ENCODE measurements at places on chromosomes 5 and 9.
A peak's percentile ranks its signal among the peaks of the same experiment; 100 is the strongest.

DNA sequence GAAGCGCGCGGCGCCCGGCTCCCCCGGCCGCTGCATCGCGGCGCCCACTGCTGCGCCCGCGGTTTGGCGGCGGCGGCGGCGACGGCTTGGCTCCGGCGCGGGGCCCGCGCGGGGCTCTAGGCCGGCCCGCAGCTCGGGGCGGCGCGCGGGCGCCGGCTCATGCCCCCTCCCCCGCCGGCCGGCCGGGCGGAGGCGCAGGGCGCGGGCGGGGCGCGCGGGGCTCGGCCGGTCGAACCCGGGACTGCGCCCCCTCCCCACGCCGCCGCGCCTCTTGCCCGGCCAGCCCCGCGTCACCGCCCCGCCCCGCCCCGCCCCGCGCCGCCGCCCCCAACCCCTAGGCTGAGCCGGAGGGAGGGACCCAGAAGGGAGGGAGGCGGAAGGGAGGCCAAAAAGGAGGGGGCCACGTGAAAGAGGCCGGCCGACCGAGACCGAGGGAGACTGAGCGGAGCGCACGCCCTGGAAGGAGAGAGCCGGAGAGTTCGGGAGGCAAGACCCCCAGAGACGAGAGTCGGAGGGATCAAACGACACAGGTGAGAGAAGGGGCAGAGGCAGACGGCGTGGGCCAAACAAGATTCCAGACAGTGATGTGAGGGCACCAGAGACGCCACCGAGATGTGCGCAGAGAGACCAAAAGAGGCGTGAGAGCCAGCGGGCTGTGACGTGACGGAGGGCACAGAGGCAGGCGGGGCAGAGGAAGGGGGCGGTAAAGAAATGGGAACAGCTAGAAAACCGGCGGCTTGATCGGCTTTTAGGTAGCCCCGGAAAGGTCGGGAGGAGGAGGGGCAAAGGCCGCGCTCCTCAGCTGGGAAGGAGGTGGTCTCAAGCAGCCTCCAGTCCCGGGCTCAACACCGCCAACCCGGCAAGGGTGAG lies at the start of gene BARX1:
BARX1 (minus strand) TSS at position 245 of the 870 bp plus-strand sequence; CDS start at position 36, 209 bp downstream.
- H3K4me3 ChIP-seq: peak within 1 kb of the TSS; percentile 79
- peak; percentile 26 for DNase-seq
- H3K27ac ChIP-seq: no peak within 1 kb of the TSS
- peaks cover 68% of the 10 kb centered on the region for H3K4me1 ChIP-seq

GRCh38 chr9:22452415-22453010 lies 5.9 kb downstream of the DMRTA1 start:
- H3K27ac ChIP-seq: no peak overlapping the region
- no peaks in the 10 kb centered on the region for H3K36me3 ChIP-seq
- H3K27me3 ChIP-seq: peaks cover 39% of the 10 kb centered on the region
- H3K4me1 ChIP-seq: peaks cover 2% of the 10 kb centered on the region
- DNase-seq: no peak

DNA sequence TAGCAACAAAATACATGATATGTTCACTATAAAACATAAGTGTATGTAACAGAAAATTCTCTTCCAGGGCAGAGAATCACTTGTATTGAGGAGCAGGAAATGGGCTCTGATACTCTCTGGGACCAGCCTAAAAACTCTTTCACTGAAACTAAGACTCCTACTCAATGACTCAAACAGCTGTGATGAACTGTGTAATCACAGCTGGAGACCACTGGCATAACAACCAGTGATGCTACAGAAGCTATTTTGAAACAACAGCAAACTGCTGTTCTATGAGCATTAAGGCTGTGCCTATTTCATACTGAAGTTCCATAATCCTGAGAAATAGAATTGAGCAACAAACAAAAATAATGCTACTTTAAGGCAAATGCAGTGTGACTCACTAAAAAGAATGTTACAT lies 594.0 kb downstream of the HINT1 start:
- DNase-seq: no peak
- no peak overlapping the region for H3K4me3 ChIP-seq
- no peaks in the 10 kb centered on the region for H3K4me1 ChIP-seq
- H3K27me3 ChIP-seq: peaks cover 9% of the 10 kb centered on the region
- no peak overlapping the region for H3K27ac ChIP-seq
- H3K36me3 ChIP-seq: no peaks in the 10 kb centered on the region

- no peak overlapping the region for H3K27ac ChIP-seq
- H3K4me1 ChIP-seq: no peaks in the 10 kb centered on the region
- H3K27me3 ChIP-seq: peaks cover 16% of the 10 kb centered on the region
- no peak overlapping the region for H3K4me3 ChIP-seq
- H3K36me3 ChIP-seq: no peaks in the 10 kb centered on the region
Measured at GRCh38 chr9:91757782-91758181, 192.2 kb downstream of the ROR2 start.

- peaks cover 8% of the 10 kb centered on the region for H3K36me3 ChIP-seq
- H3K4me1 ChIP-seq: no peaks in the 10 kb centered on the region
- H3K27me3 ChIP-seq: no peaks in the 10 kb centered on the region
Measured at GRCh38 chr9:31490551-31491106, 893.8 kb upstream of the ACO1 start.

DNA sequence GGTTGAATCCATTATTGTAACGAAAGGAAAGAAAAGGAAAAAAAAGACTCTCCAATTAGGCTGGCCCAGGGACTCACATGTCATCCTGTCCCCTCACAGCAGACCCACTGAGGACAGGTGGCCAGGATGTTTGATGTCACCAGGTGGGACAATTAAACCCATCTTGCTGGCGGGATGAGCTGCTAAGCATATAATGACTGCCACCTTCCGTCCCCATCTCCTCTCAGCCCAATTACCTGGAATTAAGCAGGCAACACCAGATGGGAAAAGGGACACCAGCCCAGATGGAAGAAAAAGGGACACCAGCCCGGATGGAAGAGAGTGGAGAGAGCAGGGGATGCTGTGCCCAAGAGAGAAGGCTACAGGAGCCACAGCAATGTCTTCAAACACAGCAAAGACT lies 116.6 kb upstream of the SARDH start:
- DNase-seq: no peak
- no peaks in the 10 kb centered on the region for H3K36me3 ChIP-seq
- H3K4me3 ChIP-seq: no peak overlapping the region
- H3K27ac ChIP-seq: no peak overlapping the region
- H3K27me3 ChIP-seq: no peaks in the 10 kb centered on the region

- H3K36me3 ChIP-seq: no peaks in the 10 kb centered on the region
- no peaks in the 10 kb centered on the region for H3K27me3 ChIP-seq
- H3K4me1 ChIP-seq: peaks cover 57% of the 10 kb centered on the region
- peak overlapping the region; percentile 73 for H3K4me3 ChIP-seq
- H3K27ac ChIP-seq: peak overlapping the region; percentile 91
Measured at GRCh38 chr9:120936764-120937122, 10.1 kb upstream of the TRAF1 start.

DNA sequence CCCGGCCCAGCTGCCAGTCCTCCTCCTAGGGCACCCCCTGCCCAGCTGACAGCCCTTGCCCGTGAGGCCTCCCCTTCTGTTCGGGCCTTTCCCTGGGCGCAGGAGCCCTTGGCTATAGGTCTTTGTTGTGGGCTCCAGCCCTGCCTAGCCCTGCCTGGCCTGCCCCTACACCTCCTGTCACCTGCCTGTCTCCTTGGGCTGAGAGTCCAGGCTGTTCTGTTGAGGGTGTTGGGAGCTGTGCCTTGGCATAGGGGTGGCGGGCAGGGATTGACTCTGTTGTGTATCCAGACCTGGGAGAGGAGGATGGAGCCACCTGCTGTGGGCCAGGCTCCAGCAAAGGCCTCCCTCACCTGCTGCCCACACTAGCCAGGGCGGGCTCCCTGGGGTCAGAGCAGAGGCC lies 11.6 kb downstream of the FCN2 start:
- no peak overlapping the region for H3K4me3 ChIP-seq
- no peaks in the 10 kb centered on the region for H3K4me1 ChIP-seq
- DNase-seq: no peak
- peaks cover 31% of the 10 kb centered on the region for H3K27me3 ChIP-seq
- H3K27ac ChIP-seq: no peak overlapping the region
- H3K36me3 ChIP-seq: peaks cover 6% of the 10 kb centered on the region

DNA sequence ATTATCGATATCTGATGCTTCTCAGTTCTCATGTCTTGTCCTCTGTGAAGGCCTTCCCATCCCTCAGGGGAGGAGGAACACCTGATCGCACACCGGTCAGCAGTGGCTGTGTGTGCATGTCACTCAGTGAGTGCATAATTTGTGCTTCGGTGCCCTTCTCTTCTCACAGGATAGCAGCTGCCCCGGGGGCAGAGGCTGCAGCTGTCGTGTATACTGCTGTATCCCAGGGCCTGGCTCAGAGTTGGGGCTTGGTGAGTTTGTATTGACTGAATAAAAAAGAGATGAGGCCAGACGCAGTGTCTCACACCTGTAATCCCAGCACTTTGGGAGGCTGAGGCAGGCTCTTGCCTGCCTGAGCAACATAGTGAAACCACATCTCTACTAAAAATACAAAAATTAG lies 49.7 kb upstream of the NCS1 start:
- no peaks in the 10 kb centered on the region for H3K27me3 ChIP-seq
- no peak overlapping the region for H3K27ac ChIP-seq
- H3K36me3 ChIP-seq: peaks cover 2% of the 10 kb centered on the region
- DNase-seq: no peak
- no peak overlapping the region for H3K4me3 ChIP-seq

DNA sequence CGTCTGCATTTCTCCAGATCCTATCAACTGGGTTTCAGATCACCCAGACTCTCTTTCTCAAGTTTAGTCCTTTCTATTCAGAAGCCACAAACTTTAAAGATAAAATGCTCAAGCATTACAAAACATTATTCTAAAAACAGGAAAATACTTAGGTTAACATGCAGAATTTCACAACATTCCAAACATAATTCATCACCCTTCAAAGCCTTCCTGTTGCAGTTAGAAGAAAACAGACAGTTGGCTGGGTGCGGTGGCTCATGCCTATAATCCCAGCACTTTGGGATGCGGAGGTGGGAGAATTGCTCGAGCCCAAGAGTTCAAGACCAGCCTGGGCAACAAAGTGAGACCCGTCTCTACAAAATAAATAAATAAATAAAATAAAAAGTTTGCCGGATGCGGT lies 7.7 kb upstream of the OCLN start:
- no peaks in the 10 kb centered on the region for H3K4me1 ChIP-seq
- no peak for DNase-seq
- H3K4me3 ChIP-seq: no peak overlapping the region
- H3K27ac ChIP-seq: no peak overlapping the region
- H3K36me3 ChIP-seq: no peaks in the 10 kb centered on the region

Data from naive thymus-derived CD8-positive, alpha-beta T cell (primary cell).